ENCODE measurements at places on chromosomes 7 and 10.

DNA sequence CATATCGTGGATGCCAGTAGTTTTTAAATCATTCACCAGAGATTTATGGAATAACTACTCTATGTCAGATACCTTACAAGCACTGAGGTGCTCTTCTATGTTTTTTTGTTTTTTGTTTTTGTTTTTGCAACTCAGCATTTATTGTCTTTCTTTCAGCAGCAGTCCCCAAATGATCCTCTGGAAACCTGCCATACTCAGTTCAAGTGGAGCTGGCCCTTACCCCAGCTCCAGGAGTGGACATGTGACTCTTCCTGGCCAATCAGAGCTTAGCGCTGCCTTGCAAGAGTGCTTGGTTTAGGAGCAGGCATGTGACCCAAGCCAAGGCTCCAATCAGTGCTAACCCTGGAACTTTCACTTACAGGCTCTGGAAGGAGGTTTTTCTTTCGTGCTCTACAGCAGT, 356.6 kb upstream of the ZMIZ1 start:
- no peak for DNase-seq

DNA sequence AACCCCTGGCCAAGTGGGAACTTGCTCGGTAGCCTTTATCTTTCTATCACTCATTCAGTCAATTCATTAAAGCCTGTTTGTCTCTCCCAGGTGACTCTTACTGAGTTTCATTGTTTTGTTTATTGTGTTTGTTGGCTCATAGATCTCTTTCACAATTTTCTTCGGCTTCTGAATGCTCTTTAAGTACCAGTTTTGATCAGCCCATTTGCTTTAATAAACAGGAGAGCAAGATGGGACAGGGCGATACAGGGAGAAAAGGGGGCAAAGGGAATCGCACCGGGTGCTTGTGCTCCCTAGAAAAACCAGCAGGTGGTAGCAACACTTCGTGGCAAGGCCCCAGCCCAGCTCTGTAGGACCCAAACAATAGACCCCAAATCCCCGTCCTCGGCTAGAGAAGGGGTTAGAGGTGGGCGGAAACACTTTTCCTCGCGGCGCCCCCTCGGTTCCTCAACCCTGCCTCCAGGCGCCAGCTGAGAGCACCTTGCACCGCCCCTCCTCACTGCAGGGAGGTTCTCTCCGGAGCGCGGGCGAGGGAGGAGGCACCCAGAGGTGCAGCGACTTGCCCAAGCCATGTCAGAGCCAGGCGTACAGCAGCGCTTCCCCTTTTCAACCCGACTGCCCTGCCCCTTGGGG, 1.0 kb upstream of the EPHB6 start:
- no peak for DNase-seq

- no peak for DNase-seq
Observed at GRCh38 chr10:127909716-127910463, 3.0 kb downstream of the PTPRE start.

GRCh38 chr10:109593682-109594081, 329.6 kb downstream of the XPNPEP1 start:
- DNase-seq: no peak

GRCh38 chr7:39432368-39432767, 133.8 kb upstream of the YAE1 start:
- no peak for DNase-seq

DNA sequence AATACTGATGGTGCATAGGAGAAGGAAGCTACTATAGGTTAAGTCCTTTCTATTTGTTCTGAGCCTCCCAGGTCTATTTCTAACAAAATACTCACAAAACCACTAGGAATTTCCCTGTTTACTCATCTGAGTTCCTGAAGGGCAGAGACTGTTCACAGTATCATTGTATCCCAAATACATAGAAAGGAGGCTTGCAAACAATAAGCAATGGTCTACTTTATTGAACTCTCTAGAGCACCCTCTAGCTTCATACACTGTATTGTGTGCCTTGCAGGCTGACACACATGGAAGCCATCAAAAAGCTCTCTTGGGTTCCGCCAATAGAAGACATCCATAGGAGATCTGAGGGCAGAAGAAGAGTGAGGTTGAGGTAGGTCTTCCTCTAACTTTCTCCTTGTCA, 826.1 kb downstream of the GRM8 start:
- no peak for DNase-seq

DNA sequence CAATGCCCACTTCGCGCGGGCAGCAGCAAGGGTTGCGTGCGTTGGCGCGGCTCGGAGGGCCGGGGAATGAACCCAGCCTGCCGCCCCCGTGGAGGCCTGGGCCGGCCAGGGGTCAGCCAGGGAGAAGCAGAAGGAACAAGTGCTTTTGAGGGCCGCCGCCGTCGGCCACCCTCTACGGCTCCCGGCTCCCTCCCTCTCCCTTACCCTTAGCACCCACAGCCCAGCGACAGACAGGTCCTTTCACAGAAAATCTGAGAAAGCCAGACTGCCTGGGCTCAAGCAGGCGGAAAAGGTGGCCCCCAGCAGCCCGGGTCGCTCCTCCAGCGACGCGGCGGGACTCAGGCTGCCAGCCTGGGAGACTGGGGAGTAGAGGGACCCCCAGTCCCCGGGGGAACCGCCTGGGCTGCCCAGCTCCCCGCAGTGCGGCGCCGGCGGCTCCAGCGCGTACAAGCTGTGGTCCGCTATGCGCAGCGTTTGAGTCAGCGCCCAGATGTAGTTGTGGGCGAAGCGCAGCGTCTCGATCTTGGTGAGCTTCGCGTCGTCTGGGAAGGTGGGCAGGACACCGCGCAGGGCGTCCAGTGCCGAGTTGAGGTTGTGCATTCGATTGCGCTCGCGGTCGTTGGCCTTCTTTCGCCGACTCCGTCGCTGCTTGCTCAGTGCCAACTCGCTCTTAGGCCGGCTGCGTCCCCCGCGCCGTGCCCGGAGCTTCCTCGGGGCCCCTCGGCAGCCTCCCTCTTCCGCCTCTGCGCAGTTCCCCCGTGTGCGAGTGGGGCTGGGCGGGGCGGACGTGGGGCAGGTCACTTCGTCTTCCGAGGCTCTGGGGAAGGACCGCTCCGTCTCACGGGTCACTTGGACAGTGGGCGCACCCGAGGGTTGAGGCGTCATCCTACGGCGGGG, 815 bp downstream of the NEUROG3 start:
- no peak for DNase-seq

DNA sequence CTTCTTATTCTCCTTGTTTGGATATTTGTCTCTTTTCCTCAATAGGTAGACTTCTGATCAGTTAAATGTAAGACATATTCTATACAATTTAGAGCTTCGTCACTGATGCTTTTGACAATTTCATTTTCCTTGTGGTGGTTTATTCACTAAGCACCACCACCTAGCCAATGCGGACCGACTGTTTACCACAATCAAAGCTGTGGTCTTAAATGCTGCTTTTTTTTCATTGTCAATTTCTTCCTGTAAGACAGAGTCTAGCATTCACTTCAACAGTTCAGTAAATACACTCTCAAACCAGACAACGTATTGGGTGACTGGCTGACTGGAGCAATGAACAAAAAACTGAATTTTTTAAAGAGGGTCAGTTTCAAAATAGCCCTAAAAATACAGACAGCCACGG, 239.0 kb downstream of the DNAJB6 start:
- no peak for DNase-seq

- no peak for DNase-seq
Observed at GRCh38 chr10:102068216-102068615, 3.1 kb downstream of the HPS6 start.

DNA sequence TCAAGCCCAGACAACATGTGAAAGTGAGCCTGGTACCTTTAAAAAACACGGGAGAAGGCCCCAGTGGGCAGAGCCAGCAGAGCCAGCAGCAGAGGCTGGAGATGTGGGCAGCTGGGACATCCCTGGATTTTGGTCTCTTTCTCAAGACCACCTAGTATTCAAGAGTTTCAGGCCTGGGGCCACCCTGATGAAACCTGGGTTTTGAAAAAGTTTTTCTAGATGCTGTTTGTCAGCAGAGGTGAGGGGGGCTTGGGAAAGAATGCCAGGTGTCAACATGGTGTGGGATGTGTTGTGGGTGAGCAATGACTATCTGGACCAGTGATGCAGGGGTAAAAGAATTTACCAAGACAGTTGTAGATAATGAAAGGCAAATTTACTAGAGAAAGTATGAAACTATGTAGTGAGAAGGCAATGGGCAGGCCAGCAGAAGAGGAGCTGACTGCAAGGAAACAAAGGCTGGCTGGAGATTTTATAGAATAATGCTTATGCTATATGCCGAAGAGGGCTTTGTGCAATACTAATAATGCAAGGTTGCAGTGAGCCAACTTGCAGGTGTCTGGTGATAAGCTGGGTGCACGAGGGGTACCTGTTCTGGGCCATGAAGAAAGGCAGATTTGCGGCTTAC, 28.1 kb upstream of the PLEKHA1 start:
- DNase-seq: no peak

- DNase-seq: peak; percentile 78
Observed at GRCh38 chr10:122648599-122649428, 50.8 kb downstream of the C10orf120 start.

GRCh38 chr10:5466451-5467206, 32.7 kb downstream of the CALML5 start:
- DNase-seq: no peak

GRCh38 chr10:62684911-62685310, 119.6 kb upstream of the ADO start:
- DNase-seq: no peak

- no peak for DNase-seq
Observed at GRCh38 chr7:41586931-41587640, 115.8 kb downstream of the INHBA start.

DNA sequence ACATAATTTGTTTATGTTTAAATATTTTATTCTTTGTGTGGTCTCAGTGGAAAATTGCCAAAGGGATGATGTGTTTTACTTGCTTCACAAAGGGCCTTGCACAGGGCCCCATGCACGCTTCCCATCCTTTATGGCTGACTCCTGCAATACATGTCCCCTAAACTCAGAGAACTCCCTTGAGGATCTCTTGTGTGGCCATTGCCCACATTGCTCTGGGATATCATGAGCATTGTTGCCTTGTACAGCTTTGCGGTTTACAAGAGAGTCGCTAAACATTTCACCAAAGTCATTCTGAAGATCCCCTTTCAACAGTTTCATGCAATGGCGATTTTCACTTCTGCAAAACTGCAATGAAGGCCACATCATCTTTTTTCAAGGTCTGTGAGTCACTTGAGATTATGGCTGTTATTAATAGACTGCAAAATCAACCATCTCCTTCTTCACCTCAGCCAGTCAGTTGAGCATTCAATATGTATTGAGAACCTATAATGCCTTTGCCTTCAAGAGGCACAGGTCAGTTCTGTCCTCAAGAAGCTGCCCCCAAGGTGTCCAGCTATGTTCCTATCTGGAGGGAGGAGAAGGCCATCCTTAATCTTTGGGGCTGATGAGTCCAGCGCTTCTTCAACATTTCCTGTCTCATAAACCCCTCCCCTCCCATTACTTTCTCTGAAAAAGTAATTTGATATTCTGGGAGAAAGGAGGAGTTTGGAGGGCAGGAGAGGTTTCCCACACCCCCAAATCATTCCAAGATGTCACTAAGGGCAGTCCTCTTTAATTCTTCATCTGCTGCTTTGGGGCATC, 108.1 kb downstream of the CCDC71L start:
- no peak for DNase-seq

DNA sequence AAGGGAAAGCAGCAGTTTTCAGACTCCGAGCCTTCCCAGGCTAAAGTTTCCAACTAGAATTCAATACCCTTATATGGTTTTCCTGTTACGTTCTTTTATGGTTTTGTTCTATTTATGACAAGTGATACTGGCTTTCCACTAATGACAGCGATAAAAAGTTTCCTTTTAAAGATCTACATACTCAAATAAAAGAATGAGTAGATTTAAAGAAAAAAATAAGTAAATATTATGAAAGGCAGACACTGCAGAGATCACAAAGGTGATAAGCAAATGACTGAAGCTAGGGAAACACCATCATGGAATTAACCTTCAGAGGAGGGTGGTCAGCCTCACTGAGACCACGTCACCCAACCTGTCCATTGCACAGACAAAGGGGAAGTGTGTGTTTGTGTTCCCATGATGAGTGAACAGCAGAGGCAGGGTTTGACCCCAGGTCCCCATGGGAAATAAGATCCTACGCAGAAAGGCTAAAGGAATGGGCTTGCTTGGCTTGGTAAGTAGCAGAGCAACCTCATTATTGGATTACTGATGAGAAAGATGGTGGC, 4.0 kb downstream of the VSIR start:
- DNase-seq: no peak

GRCh38 chr7:101936223-101936610, 118.8 kb downstream of the CUX1 start:
- DNase-seq: no peak

DNA sequence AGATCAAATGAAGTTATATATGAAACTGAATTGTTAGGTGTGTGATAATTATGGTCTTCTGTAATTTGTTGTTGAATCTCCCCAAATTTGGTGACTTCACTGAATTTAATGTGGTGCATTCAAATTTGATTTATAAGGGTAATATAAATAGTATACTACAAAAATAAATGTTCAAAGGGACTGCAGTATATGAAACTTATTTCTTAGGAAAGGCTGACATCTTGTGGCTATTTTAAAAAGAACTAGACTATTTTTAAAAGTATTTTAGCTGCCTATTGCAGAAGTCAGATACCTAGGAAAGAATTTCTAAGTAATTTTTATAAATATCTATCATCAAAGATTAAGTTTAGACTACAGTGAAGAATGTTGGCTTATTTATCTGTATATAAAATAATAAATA, 36.6 kb downstream of the ATRNL1 start:
- no peak for DNase-seq
